ENCODE measurements at places on chromosomes 3 and 15.

DNA sequence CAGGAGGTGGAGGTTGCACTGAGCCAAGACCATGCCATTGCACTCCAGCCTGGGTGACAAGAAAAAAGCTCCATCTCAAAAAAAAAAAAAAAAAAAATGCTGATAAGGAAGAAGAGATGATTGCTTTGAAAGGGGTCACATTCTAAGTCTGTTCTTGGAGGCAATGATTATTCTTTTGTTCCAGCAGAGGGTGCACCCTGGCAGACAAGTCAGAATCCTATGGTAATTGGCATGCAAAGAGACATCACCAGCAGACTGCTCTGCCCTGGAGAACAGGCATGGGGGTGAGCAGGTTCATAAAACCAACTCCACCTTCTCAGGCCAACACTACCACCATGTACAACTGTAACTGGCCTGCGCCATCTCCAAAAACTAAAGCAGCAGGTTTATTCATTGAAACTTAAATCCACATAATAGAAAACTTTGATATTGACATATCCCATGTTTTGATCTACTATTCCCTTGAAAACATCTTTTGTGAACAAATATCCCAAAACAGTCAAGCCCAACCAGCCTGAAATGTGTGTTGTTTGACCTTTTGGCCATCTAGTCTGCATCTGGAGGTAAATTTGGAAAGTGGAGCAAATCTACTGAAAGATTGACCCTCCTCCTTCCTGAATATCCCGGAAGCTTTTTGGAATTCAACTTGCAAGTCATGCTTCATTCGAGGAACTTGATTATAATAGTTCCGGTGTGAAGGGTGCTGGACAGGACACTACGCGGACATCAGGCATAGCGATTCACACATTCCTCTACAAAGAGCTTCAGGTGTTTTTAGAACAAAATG, 100.3 kb downstream of the MECOM start:
- no peak for DNase-seq

GRCh38 chr3:189981668-189982067, 139.0 kb downstream of the P3H2 start:
- DNase-seq, result no peak

GRCh38 chr3:14222900-14223594, 44.4 kb downstream of the LSM3 start:
- no peak for DNase-seq

DNA sequence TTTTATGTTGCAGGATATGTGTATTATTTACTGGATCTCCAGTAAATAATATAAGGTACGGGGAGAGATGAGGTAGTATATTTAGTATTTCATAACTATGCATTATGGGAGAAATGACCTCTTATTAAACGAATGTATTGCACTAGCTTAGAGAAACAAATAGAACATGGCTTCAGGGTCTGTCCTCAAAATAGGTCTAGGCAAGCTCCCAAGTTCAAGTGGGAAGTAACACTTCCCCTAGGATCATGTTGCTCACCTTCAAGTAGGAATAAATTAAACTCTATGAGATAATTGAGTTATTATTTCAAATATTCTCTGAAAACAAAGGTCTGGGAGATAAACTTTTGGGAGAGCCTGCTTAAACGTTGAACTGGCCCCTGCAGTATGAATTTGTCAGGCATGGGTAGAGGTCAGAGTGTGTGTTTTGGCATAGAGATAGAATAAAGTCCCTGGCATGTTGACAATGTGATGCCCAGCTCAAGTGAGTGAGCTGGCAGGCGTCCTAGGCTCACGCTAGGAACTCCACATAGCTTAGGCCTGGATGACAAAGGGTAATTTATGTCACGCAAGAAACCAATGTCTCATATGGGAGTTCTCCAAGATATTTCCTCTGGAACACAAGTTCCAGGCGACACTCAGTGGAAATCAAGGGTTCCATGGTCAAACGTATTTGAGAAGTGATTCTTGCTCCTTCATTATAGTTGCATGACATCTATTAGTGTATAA, 236.8 kb downstream of the CACNA2D3 start:
- DNase-seq, result no peak

GRCh38 chr15:92725171-92725570, 69.6 kb upstream of the FAM174B start:
- no peak for DNase-seq

DNA sequence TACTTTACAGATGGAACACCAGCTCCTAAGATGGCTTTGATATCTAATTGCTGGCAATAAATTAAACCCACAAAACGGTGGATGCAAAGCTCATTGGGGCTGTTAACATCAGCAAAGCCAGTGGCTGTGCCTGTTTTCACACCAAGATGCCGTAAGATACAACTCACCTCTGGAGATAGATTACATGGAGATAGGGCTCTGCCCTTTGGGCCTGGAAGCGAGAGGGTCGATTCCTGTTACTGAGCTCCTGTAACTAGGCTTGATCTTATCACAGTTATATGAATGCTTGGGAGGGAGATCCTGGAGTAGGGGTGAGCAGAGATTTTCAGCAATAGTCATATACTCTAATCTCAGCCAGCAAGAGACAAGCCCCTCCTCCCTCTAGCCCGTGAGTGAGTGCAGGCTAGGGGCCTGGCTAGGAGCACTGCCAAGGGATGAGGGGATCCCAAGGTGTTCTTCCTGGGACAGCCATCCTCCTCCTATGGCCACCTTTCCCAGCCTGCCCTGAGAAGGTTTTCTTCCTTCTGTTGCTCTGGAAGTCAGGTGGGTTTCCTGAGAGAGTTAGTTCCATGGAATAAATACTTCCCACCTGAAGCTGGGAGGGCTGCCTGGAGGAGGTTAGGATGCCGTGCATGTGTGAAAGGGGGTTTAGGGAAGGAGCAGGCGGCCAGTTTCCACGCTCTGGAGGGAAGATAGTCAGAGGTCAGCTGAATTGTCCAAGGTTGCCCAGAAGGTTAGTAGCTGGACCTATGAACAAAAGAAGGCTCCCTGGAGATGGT, 18.1 kb upstream of the DOCK3 start:
- no peak for DNase-seq

DNA sequence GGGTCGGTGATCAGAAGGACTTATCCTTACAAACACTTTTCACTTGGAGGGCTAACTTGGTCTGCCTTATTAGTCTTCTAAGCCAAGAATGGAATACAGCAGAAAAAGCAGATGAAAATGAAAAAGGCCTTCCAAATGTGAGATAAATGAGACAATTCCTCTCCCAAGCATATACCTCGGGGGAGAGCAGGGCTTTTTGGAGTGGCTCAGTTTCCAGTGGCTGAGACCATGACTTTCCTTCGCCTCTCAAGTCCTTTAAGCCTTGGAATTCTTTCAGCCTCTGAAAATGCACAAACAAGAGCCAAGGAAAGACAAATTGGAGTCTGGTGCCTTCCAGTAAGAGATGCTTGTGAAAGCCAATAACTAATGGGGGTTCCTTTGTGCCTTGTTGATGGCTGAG, 130.9 kb downstream of the DTWD1 start:
- DNase-seq, result no peak

DNA sequence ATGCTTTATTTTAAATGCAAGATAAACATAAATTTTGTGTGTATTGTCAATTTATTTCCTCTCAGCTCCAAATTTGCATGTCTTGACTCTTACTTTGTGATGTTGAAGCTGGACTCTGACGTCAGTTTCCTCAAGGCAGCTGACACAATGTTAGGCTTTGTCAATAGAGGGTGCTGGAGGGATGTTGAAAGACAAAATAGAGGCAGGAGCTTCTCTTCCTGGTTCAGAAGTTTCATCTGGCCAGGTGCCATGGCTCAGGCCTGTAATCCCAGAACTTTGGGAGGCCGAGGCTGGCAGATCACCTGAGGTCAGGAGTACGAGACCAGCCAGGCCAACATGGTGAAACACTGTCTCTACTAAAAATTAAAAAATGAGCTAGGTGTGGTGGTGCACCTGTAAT, 408.6 kb downstream of the GBE1 start:
- no peak for DNase-seq

- DNase-seq, result no peak
Measured at GRCh38 chr3:39140341-39140971, 12.9 kb downstream of the CSRNP1 start.

DNA sequence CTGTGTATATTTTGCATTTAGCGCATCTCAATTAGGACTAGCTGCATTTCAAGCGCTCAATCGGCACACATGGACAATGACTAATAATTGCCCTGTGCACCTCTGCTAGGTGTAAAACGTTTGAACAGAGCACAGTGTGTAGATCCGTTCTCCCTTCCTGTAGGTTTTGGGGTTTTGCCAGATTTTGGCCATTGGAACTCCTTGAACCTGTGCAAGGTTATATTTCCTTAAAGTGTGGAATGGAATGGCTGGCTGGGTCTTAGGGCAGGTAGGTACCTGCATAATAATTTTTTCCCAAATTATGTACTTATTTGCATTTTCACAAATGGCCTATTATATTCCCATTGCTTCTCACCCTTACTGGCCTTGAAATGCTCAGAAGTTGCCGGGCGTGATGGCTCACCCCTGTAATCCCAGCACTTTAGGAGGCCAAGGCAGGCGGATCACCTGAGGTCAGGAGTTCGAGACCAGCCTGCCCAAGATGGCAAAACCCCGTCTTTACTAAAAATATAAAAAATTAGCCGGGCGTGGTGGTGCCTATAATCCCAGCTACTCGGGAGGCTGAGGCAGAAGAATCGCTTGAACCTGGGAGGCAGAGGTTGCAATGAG, 777 bp downstream of the RNU5B-1 start:
- DNase-seq, result no peak

- no peak for DNase-seq
Measured at GRCh38 chr3:171346582-171347300, 113.5 kb downstream of the TNIK start.

DNA sequence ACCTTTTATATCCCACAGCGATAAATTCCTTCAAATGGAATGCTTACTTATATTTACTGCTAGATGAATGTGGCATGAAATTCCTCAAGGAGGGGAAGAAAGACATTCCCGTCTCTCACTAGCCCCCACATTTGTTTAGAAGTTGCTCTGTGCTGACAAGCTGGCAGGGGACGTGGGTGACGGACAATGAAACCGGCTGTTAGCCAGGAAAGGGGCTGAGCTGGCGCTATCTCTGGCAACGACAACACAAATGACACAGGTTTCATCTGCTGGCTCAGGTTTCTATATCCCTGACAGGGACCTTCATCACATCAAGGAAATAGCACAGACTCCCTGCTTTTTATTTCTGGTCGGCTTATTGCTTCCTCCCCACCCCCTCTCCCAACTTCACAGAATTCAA, 15.8 kb downstream of the RUVBL1 start:
- no peak for DNase-seq

GRCh38 chr15:92083190-92083589, 229.7 kb downstream of the SLCO3A1 start:
- no peak for DNase-seq

- DNase-seq, result no peak
Measured at GRCh38 chr3:98588065-98588464, 5.3 kb downstream of the CPOX start.

DNA sequence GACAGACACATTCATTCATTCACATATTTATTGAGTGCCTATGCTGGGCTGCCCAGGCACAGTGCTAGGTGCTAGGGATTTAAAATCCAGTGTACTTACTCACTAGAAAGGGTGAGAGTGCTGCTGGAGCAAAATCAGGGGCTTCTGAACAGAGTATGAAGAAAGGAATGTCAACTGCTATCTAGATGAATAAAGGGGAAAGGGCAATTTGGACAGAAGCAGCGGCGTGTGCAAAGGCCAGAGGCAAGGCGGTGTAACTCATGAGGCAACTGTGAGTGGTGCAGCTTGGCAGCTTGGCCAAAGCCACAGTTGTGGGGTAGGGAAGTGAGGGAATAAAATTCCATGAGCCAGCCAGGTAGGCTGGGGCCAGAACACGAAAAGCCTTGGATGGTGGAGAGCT, 76.7 kb downstream of the RAD18 start:
- no peak for DNase-seq

GRCh38 chr3:120418446-120418845, 32.3 kb downstream of the FSTL1 start:
- DNase-seq, result no peak

DNA sequence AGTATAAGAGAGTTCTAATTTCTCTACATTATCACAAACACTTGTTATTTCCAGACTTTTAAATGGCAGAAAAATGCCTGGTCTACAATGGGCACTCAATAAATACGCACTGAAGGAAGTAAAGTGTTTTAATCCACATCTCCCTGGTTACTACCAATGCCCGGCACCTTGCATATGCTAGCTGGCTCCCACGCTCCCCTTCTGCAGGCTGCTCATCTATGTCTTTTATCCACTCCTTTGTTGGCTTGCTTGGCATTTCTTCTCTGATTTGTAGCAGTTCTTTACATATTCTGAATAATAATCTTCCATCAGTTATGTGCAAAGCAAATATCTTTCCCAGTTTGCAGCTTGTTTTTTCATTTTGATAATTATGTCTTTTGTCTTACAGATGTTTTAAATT, 74.6 kb upstream of the PRR23E start:
- DNase-seq, result no peak

DNA sequence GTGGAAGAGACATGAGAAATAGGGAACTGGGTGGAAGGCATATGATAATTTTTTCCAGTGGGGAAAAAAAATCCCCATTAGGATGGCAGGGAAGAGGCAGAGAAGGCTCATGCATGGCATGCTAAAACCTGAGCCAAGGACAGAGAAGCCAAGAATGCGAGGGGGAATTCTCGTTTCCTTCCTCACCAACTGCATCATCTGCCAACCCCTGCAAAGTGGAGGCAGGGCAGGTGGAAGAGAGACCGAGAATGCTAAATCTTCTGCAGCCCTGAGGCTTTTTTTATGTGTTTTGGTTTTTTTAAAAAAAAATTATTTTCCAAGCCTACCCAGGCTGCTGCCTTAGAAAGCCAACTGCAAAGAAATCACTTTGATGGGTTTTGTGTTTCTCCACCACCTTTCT, 54.3 kb upstream of the CCDC174 start:
- no peak for DNase-seq

- no peak for DNase-seq
Measured at GRCh38 chr15:23069496-23070166, 30.3 kb upstream of the TUBGCP5 start.

DNA sequence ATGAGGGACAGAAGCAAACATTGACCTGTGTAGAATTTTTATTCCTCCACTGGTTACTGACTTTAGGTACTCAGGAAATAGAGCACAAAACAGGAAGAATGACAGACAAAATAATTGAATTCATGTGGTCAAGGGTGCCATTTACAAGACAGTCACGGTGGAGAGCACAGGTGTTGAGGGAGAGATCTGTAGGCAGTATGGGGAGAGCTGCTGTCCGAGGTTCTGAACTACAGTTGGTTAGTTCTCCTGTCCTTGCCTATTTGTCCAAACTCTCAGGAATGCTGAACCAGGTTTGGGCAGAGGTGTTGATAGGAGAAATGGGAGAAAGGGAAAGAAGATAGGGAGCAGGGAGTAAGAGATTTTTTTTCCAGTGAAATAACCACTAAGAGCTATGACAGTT, 178.5 kb upstream of the ZBTB20 start:
- no peak for DNase-seq

- no peak for DNase-seq
Measured at GRCh38 chr3:61425356-61425755, 136.0 kb upstream of the PTPRG start.

All from stimulated activated CD4-positive, alpha-beta T cell treated with anti-CD3 and anti-CD28 coated beads, Interleukin-2, amount 100 ng/mL, for 48 hours (primary cell).